ENCODE measurements at places on chromosomes 11 and 22.

- ATAC-seq = peak; percentile 65
Measured at GRCh38 chr11:66467034-66467659, 442 bp downstream of the PELI3 start.

DNA sequence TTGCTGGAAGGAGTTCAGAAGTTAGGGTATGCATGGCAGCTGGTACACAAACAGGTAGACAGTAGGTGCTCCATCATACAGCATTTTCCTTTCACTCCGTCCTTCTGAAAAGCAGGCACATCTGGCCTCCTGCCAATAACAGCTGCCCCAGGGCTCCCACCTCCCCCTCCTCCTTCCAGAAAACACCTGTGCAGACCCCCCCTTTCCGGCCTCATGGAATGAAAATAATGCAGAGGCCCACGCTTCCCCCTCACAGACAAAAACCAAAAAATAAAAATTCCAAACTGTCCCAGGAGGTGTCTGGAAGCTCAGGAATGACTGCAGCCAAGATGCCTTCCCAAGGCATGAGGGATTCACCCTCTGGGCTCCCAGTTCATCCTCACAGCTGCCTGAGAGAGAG lies 185.5 kb downstream of the MN1 start:
- no peak for ATAC-seq

DNA sequence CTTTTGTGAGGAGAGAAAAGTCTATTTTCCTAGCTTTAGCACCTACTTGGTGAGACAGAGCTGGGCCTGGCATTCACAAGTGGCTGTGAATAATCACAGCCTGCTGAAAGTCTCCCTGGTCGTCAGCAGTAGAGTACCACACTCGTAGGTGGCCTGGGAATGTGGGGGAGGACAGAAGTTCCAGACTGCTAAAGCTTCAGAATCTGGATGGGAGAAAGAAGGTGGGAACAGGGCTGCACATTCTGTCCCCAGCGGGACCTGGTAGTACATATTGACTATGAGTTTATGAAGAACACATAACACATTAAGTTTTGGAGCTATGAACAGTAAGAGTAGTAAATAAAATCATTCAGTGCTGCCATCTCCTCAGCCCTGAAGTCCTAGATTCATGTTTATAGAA lies 19.0 kb upstream of the LIMK2 start:
- no peak for ATAC-seq

DNA sequence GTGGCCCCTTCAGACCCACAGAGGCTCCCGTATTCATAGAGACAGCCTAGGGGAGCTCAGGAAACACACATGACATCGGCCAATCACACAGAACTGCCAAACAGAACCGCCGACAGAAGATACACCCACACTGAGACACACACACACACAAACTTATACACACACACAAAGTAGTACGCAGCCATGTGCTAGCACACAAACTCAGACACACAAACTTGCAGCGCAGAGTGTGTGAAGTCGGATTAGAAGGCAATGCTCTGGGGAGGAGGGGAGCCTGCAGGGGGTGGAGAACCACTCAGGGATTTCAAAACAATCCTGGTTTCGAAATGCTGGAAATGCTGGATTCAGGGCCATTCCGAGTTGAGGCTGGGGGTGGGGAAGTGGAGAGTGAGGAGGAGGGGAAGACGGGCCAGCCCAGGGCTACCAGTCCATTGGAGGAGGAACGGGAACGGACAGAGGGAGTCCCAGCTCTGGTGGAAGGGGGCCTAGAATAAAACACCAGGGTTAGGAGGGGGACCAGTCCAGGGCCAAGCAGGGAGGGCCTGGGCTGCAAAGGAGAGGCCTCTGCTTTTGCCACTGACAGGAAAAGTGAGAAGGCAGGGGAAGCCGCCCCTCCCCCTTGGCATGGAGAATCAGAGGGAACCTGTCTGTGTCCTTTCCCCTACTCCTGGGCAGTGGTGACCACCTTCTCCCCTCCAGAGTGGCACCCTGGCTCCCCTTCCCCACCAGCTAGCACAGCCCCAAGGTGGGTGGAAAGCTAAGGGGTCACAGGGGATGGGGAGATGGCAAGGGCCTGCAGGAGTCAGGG lies 4.4 kb downstream of the BCL9L start:
- ATAC-seq = peak; percentile 45

DNA sequence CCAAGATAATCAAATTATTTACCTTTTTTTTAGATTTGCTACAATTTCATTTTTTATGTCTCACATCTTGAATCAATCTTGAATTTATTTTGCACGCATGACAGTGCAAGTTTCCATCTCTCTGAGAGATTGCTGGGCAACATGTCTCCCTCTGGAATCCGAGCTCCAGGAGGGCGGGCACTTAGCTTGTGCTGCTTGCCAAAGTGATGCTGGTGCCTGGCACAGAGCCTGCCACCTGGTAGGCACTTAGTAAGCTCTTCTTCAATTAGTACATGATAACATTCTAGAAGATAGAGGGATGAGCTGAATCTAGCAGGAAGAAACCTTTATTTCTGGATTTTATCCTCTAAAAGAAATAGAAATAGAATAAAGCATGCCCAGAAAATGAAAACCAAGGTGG lies 27.5 kb upstream of the OR9I1 start:
- ATAC-seq = no peak

GRCh38 chr11:134048028-134048427 lies 20.8 kb upstream of the JAM3 start:
- no peak for ATAC-seq

DNA sequence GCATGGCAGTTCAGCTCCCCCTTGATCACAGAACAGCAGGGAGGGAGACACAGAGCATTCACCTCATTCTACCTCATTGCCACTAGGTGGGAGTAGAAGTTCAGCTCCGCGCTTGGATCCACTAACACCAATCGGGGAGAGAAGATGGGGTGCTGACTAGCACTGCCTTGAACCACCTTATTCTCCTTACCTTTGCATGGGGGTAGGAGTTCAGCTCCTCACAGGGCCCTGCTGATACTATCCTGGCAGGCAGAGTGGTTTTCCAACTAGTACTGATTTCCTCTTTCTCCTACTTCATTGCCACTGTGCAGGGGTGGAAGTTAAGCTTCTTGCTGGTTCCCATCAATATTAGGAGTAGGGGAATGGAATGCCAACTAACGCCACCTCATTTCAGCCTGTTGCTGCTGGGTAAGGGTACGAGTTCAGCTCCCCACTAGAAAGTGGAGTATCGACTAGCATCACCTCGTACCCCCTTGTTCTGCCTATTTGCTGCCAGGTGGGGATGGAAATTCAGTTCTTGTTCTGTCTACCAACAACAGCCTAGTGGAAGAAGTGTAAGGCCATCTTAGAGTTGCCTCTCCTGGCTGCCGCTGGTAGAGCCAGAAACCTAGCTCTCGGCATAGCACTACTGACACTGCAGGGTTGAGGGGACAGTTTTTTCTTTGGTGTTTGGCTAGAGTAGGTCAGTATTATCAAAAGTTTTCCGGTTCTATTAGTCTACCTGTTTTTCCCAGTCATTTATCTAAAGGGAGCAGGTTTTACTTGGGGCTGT lies 550.9 kb upstream of the CCDC90B start:
- peak; percentile 58 for ATAC-seq
